ENCODE measurements at places on chromosomes 5 and 9.

DNA sequence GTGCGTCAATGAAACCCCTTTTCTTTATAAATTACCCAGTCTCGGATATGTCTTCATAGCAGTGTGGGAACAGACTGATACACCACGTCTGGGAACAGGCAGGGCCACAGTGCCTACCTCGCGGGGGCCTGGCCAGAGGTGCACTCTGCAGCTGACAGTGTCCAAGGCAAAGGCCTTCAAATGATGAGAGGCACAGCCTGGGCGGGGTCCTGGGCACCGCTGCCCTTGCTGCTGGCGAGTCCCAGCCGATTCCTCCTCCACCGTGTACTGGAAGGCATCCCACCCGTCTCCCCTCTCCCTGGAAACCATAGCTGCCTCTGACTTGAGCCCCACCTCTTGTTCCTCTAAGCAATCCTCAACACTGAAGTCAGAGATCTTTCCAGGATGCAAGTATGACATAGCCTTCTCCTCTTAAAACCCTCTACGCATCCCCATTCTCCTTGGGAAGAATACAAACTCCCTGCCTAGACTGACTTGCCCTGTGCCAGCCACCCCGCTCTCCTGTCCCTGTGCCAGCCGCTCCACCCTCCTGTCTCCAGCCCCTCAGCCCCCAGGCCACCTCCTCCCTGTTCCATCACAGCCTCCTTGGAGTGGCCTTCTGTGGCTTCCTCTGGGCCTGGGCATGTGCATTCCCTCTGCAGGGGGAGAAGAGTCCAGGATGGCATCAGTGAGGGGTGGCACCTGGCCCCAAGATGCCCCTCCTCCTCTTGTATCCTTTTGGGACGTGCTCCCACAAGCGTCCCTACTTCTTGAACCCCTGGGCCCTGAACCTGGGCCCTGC is 8.1 kb upstream of the COL5A1 start:
- DNase-seq, result no peak

- DNase-seq, result peak; percentile 13
Measured at GRCh38 chr5:81207009-81207408, 26.1 kb upstream of the CKMT2 start.

GRCh38 chr9:76023715-76024195 is 133.3 kb downstream of the PCSK5 start:
- DNase-seq, result no peak

DNA sequence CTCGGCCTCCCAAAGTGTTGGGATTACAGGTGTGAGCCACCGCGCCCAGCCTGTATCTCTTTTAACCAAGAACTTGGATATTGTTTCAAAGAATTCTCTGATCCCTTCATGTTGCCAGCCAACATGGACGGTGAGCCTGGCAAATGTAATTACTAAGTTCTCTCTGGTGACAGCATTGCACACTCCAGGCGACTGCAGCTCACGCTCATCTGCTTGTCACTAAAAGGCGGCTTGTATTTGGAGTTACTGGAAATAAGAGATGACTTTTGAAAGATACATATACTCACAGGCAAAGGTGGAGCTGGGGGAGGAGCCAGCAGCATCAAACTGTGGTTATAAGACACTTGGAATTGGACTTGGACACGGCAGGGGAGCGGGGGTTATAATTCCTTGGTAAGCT is 172.3 kb downstream of the SLIT3 start:
- no peak for DNase-seq

GRCh38 chr9:92324431-92324830 is 719 bp downstream of the NOL8 start:
- DNase-seq, result no peak

GRCh38 chr5:116778032-116778431 is 203.4 kb upstream of the SEMA6A start:
- DNase-seq, result no peak

DNA sequence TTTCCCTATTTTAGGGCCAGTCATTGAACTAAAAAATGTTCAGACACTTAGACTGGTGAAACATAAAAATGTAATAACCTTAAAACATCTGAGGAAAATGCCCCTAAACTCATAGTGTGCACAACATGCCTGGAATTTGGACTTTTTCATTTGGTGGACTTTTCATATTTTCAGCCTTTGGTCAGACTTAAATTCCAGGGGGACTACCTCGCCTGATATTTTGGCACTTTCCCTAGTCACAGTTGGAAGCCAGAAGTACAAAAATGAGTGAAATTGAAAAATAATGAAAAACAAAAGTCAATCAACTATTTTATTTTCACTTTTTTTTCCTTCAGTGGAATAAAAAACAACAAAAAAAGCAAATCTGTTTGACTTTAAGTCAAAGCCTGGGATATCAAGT is 256.2 kb downstream of the ACTL7B start:
- peak; percentile 18 for DNase-seq

- no peak for DNase-seq
Measured at GRCh38 chr5:97102010-97102470, 40.4 kb downstream of the LIX1 start.

- no peak for DNase-seq
Measured at GRCh38 chr5:147290261-147290660, 55.4 kb downstream of the STK32A start.

DNA sequence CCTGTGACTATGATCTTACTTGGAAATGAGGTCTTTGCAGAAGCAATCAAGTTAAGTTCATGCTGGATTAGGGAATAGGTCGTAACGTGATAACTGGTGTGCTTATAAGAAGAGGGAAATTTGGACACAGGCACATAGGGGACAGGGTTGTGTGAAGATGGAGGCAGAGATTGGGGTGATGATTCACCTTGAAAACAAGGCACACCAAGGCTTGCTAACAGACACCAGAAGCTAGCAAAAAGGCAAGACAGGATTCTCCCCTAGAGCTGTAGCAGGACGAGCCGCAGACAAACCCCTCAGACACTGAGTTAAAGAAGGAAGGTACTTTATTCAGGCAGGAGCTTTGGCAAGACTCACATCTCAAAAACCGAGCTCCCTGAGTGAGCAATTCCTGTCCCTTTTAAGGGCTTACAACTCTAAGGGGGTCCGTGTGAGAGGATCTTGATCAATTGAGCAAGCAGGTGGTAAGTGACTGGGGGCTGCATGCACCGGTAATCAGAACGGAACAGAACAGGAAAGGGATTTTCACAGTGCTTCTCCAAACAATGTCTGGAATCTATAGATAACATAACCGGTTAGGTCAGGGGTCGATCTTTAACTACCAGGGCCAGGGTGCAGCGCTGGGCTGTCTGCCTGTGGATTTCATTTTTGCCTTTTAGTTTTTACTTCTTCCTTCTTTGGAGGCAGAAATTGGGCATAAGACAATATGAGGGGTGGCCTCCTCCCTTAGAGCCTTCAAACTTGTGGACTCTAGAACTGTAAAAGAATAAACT is 57.5 kb upstream of the S1PR3 start:
- no peak for DNase-seq

DNA sequence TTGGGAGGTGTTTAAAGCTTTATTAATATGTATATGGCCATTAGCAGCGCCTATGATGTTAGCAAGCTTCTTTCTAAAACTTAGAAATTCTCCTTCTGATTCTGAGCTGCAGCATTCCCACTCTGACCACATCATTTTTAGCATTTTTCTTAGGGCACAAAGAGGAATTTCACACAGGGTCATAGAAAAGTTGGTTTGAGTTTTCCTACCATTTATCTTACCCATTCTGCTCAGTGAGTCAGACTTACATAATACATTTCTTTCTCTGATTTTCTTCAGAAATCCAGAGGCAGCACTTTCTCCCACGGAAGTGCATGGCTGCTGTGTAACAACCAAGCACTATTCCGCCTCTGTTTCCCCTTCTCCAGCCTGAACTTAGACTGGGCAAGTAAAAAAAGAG is 246.6 kb downstream of the ARL15 start:
- DNase-seq, result peak; percentile 91

- DNase-seq, result peak; percentile 33
Measured at GRCh38 chr9:126375386-126375785, 48.8 kb downstream of the MVB12B start.

DNA sequence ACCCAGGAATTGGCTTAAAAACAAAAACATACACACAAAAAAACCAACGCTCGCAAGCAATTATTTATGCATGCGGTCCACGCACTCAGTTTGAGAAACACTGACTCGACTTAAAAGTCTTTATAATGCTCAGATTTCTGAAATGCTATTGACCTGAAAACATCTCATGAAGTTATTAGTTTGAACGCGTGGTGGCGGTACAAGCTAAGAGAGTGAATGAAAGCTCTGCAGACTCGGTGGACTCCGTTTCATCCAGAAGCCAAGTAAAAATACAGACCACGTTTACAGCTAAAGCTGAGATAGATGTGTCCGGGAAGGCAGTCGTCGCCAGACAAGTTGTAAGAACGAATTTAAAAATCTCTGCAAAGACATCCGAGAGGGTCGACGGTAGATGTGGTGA is at the start of gene PCDHB6:
PCDHB6 (plus strand) TSS at position 246 of the 400 bp plus-strand sequence. CDS start 201 bp downstream, outside the sequence.
- peak; percentile 30 for DNase-seq

DNA sequence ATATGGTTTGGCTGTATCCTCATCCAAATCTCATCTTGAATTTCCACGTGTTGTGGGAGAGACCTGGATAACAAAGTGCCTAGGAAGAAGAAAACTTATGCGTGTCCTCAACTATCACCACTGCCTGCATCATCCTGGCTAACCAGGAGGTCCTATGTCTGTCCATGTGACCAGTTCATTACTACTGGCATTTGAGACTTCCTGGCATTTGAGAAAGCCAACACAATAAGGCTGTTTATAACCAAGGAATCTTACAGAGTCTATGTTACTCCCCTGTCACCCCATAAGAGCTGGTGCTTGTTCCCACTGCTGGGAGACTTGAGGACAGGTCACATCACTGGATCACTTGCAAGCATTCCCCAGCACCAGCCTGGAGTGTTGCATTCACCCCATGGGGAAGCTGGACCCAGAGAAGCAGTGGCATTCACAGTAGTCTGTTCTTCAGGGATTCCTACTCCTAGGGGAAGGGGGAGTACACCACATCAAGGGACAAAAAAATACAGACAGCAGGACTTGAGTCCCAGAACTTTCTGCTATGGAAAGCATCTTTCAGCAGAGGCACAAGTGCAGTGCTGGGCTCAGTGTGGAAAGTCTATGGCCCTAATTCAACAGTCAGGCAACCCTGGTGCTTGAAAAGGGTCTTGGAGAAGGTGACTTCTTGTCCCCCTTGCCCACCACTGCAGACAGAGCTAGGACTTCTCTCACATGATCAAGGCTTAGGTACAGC is 717.1 kb downstream of the SEMA5A start:
- no peak for DNase-seq

DNA sequence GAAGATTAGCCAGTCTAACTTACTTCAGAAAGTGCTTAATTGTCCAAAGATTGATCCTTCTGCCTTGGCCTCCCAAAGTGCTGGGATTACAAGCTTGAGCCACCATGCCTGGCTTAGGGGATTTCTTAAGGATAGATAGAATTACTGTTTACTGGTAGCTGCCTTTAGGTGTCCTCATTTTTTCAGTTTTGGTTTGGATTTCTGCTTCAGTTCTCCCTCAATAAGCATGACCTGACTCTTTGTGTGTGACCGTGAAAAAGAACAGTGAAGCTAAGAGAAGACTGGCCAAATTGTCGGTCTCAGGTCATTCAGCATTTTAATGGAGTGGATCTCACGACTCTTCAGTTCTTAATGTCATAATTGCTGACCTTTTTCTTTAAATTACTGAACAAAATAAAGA is 22.9 kb upstream of the CMYA5 start:
- no peak for DNase-seq

- peak; percentile 64 for DNase-seq
Measured at GRCh38 chr5:672329-673160, 20.6 kb downstream of the TPPP start.

DNA sequence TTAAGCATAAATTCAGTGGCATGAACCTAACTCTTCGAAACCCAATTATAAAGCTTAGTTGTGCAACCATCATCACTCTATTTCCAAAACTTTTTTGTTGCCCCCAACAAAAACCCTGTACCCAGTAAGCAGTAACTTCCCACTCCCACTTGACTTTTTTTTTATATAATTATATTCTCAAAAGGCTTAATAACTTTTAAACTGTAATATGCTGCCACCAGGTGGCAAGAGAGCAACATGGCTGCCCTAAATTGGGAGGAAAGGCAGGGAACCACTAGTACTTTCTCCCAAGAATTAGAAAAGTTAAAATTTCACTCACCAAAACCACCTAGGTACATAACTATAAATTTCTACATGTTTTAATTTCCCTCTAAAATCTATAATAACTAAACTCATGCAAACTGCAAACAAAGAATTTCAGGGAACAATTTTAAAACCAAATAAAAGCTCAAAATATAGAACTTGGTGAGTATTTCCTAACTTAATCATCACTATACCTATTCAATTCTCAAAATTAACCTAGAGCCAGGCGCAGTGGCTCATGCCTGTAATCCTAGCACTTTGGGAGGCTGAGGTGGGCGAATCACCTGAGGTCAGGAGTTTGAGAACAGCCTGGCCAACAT is 50.2 kb upstream of the RNF38 start:
- peak; percentile 48 for DNase-seq

DNA sequence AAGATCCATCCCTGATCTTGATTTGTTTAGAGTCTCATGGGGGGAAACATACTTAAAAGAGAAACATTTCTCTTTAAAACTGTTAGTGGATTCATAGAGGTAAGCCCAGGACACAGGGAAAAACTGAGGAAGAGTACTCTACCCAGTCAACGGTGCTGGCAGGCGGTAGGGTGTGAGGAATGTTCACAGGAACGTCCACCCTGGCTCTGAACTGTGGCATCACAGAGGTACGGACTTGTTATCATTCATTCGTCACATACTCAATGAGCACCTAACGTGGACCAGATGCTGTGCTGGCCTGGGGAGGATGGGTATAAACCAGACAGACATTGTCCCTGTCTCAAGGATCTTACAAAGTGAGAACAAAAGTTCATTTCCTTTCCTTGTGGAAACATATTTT is 18.8 kb upstream of the PPARGC1B start:
- DNase-seq, result no peak

DNA sequence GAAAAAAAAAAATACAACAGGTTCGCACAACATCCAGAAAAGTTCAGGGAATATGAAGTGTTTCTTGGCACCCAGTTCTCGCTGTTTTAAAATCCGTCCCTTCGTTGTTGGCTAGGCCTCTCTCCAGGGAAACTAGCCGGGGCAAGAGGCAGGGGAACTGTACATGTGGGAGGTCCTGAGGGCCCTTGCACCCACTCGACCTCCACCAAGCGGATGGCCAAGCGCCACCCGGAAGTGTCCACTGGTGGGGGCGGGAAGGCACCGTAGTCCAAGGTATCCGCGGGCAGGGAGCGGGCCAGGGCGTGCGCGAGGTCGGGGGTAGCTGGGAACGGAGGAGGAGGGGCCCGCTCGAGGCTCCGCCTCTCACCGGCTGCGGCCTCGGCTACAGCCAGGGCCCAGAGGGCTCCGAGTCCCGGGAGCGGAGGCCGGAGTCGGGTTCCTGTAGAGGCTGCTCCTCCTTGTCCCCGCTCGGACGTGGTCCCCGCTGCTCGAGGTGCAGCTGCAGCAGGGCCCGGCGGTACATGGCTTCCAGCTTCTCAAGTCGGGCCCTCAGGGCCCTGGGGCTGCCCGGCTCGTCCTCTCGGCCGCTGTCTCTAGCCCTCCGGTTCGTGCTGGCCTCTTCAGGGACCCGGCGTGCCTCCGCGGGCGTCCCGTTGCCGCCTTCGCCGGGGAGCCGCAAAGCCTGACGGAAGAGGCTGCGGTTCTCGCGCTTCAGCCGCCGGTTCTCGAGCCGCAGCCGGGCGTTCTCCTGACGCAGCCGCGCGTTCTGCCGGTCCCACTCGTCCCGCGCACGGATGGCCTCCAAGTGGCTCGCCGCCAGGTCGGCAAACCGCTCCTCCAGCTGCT is 720 bp downstream of the TUSC1 start:
- DNase-seq, result peak; percentile 79
